ENCODE measurements at places on chromosomes 6 and 20.

DNA sequence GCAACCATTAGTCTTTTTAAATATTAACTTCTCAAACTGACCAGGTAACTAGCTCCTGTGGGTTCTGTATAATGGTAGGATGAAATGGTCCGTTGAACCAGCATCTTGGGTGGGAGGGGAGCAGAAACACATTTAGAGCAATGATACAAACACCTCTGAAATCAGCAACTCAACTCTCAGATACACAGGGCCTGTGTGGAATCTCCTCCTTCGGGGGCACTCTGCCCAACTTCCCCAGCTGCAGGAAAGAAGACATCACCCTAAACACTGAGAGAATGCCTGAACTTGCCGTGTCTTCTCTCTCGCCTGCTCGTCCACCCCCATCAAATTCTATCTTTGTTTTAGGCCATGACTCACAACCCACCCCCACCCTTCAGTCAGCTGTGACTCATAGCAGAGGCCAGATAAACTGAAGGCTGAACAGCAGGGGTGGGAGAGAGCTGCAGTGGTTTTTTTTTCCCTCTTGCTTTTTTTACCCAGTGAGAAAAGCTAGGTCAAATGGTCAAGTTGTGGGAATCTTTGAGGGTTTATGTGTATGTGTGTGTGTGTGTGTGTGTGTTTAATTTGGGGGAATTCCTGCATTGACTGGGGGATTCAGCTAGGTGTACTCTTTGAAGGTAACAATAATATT lies 593.4 kb upstream of the JAG1 start:
- no peak for DNase-seq

GRCh38 chr6:3585320-3585935 lies 128.6 kb upstream of the SLC22A23 start:
- no peak for DNase-seq

GRCh38 chr6:160355001-160355400 lies 6.8 kb downstream of the SLC22A3 start:
- no peak for DNase-seq

GRCh38 chr6:11822346-11822745 lies 43.7 kb upstream of the ADTRP start:
- DNase-seq: no peak

DNA sequence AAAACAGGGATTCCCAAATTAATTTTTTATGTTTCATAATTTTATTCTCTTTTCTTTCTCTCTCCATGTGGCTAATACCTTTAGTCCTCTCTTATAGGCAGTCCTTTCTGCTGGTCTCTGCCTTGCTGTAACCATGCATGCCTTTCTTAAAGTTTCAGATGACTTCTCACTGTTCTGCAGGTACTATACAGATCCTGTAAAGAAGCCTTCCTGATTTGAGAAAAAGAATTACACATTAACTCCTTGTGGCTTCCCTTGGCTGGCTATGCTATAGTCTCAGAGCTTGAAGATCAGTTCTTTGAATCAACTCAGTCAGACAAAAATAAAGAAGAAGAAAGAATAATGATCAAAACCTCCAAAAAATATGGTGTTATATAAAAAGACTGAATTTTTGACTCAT lies 7.3 kb upstream of the GPR63 start:
- no peak for DNase-seq

DNA sequence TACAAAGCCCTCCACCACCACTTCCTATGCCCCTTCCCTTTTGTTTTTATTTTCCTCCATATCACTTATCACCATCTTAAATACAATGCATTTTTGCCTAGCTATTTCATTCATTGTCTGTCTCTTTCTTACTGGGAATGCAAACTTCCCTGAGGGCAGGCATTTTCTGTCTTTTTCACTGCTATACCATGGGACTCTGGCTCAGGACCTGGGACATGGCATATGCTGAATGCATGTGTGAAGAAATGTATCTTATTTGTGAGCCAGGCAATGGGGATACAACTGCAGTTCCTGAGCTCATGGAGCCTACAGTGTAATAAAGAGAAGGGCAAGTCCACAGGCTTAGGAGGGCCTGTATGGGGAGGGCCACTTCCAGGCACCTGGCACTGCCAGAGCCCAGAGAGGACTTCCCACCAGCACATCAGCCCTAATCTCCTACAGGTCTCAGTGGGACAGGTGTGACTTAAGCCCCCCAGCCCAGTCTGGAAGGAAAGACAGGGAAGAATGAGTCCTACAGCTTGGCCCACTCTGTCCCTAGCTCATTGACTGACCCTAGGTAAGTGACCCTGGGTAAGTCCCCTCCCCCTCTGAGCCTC lies 43.2 kb downstream of the TFEB start:
- DNase-seq: no peak

- DNase-seq: no peak
These were observed 813.0 kb downstream of the DHX35 start for GRCh38 chr20:39775110-39775509.

- DNase-seq: no peak
These were observed 65.8 kb downstream of the PHACTR2 start for GRCh38 chr6:143743301-143744166.

All from stimulated activated CD8-positive, alpha-beta memory T cell treated with anti-CD3 and anti-CD28 coated beads, Interleukin-7, amount 100 ng/mL, for 48 hours (primary cell).